ENCODE measurements at places on chromosomes 1 and 21. TPM values are rescaled to one million over a fixed set of nuclear protein-coding genes. Genes with fewer than 3 reads are reported as not detected.
A peak's percentile ranks its signal among the peaks of the same experiment; 100 is the strongest.

DNA sequence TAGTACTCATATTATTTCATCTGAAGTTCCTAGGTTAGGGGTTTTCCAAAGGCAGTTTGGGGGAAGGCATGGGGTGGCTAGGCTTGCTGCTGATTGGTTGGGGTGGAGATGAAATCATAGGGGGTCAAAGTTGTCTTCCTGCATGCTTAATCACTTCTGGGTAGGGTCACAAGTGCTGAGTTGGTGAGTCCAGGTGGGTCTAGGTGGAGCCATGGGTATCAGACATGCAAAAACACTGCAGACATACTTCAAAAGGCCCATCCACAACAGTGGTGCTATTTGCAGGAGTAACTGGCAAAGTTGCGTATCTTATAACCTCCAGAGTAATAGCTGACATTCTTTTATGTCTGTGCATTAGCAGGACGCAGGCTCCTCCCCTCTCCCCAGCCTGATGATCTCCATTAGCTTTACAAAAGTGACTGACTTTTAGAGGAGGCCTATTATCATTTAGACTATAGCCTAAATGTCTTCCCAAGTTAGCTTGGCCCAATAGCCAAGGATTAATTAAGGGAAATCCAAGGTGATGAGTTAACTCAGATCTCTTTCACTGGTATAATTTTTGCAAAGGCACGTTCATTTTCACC lies 374.4 kb upstream of the PRMT6 start:
- no peak for DNase-seq

- DNase-seq, result no peak
Measured at GRCh38 chr1:187816646-187817045, 987.9 kb downstream of the PLA2G4A start.

- DNase-seq, result no peak
Measured at GRCh38 chr1:164773102-164773501, 214.1 kb downstream of the PBX1 start.

GRCh38 chr1:8465013-8465412 lies 147.1 kb downstream of the SLC45A1 start:
- peak; percentile 41 for DNase-seq

Gene SLC35F3
- total RNA-seq, result not detected

DNA sequence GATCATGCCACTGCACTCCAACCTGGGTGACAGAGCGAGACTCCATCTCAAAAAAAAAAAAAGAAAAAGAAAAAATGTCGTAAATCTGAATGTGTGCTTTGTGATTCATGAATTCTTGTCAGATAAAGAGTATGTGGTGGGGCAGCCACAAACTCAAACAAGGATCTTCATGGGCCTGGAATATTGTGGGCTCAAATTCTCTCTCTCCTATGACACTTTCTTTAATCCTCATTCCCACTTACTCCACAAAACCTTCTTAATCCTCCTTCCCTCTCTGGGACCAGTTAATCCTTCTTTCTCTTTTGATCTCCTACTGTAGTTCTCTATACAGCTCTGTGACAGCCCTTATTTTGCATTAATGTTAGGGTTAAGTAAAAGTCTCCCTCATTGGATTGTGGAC lies 112.3 kb downstream of the AK5 start:
- peak; percentile 43 for DNase-seq

- no peak for DNase-seq
Measured at GRCh38 chr1:6014130-6014999, 22.1 kb upstream of the NPHP4 start.

- DNase-seq, result peak; percentile 8
Measured at GRCh38 chr1:92485381-92486250, 1.1 kb downstream of the GFI1 start.

GRCh38 chr1:230248016-230248888 lies 177.9 kb downstream of the PGBD5 start:
- DNase-seq, result no peak

Gene LAMC1
- 564 TPM for total RNA-seq

DNA sequence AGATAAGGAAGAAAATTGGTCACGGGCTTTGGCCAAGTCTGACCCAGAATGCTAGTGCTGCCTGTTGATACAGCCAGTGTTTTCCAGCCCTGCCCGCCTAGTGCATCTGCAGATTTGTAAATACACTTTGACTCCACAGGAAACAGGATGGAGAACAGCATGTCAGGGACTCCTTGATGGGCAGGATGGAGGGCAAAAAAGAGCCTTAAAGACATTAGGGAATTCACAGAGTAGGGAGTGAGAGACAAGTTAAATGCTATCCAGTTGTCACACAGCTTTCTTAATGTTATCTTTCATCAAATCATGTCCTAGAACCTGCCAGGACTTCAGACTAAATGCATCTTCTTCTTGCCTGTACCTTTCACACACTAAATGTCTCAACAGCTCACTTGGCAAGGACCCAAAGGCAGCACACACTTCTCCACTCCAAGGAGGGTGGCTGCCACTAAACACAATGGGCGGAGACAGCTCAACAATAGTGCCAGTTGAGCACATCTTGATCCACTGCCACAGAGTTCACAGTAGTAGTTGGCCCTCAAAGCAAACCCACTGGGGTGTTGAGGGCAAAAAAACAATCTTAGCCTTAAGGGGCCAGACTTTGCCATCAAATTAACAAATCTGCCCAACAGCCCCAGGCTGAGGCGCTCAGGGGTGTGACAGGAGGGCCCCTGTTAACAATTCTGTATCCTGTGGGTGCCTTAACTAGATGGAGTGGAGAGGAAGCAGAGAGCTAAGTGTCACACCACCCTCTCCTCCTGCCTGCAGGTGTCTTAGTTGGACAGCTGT lies 2.7 kb downstream of the HIVEP3 start:
- DNase-seq, result no peak

DNA sequence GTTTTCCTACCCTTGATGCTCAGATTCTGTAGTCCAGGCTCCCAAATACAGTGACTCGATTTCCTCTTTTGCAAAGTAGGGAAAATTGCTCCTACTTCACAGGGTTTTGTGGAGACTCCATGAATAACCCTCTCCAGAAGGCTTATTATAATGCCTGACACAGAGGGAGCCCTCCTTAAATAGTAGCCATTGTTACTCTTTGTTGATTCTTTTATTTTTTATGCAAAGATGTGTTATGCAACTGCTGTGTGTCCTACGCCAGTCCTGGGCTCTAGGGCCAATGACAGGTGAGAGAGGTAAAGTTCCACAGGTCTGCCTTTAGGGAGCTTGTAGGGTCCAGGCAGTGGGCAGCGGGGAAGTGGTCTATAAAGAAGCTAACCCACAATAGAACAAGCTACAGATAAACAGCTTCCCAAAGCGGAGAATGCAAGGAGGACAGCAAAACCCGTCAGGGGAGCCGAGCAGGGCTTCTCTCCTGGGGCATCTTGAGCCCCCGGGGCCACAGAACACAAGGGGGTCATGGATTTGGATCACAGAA lies 1.5 kb downstream of the AADACL3 start:
- no peak for DNase-seq

Gene ALX3
- not detected for total RNA-seq

GRCh38 chr21:26273686-26274313 lies 103.2 kb upstream of the APP start:
- DNase-seq, result no peak

- DNase-seq, result no peak
Measured at GRCh38 chr1:119648620-119649004, 546 bp upstream of the ZNF697 start.

Gene UMODL1
- total RNA-seq, result not detected

Gene STK40
- total RNA-seq, result 12.9 TPM

- DNase-seq, result no peak
Measured at GRCh38 chr21:46061063-46061462, 36.8 kb upstream of the COL6A2 start.

DNA sequence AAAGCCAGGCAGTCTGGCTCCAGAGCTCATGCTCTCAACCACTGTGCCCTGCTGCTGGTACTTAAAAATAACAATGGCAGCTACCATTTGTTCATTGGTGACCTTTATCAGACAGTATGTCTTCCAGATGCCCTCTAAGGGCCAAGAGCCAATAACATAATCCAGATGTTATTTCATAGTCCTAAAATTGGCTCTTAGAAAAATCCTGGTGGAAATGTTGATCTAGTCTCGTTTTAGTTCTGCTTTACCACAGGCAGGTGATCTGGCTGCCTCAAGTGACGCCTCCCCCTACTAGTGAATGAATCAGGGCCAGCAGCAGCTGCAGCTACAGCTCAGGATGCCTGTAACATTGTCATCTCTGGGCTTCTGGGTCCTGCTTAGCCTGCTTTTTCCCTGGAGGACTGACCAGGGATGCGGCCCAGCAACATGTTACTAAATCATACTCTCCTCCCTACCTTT lies 12.6 kb upstream of the HMGN2 start:
- no peak for DNase-seq

DNA sequence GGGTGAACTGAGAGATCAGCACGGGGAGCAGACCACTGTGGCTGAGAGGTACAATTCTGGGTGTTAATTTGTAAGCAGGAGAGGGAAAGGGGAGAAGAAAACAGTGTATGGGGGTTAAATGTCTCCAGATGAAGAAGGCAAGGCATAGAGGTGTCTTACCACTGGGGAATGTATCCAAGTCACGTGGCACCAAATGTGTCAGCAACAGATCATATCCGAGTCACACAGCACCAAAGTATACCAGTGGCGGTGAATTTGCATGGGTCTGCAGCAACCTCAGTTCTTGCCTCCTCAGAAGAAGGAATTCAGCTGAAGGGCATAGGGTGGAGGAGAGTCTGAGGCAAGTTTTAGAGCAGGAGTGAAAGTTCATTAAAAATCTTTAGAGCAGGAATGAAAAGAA lies 21.2 kb upstream of the SYCP1 start:
- DNase-seq, result no peak

DNA sequence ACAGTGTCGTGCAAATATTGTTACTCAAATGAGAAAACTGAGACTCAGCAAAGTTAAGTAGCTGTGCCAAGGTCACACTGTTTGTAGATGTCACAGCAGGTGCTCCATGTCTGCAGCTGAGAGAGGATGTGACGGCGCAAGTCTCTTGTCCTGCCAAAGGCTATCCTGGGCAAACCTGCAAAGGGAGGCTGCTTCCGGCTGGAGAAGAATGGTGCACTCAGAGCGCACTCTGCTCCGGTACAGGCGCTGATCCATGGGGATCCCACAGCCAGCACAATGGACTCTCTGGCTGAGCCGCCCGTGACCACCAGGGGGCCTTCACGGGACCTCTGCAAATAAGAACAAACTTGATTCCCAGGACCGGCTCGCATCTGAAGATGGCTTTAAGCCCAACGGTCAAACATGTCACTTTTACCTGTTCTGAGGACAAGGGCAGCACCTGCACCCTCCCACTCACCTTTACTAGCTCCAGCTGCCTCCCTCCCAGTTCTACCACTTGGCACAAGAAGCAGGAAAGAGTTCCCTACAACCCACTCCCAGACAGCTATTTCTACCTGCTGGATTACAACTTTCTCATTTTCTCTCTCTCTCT lies 21.9 kb downstream of the RD3 start:
- peak; percentile 71 for DNase-seq

DNA sequence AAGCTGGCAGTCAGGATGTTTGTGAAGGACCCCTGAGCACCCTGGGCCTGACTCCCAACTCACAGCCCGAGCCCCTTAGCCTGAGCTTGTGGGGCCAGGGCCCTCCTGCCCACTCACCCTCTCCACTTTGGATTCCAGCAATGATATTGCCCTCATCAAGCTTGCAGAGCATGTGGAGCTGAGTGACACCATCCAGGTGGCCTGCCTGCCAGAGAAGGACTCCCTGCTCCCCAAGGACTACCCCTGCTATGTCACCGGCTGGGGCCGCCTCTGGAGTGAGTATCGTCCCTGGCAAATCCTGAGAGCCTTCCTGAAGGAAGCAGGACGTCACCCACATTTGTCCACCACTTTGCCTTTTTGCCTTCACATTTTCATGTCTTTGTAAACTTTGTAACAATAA lies 5.0 kb downstream of the CTRC start:
- DNase-seq, result no peak

GRCh38 chr1:36134505-36135329 lies 9.7 kb upstream of the COL8A2 start:
- peak; percentile 89 for DNase-seq

DNA sequence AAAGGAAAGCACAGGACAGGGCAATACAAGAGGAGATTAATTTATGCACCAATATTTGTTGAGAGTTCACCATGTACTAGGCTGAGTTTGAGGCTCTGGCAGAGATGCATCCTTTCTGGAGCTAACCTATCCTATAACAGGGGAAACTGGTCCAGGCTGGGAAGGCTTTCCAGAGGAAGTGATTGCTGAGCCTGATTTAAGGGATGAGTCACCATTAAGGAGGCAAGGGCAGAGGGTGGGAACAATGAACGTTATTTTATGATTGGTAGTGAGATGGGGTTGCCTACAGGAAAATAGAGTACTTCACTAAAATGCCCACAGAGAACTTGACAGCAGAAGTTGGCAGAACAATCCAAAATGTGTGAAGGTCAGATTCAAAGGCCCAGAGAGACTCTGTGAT lies 141.4 kb downstream of the PLPP3 start:
- DNase-seq, result peak; percentile 31

GRCh38 chr1:45617618-45618017 lies 6.2 kb downstream of the CCDC17 start:
- DNase-seq, result peak; percentile 33

Gene CFHR4
- not detected for total RNA-seq

Gene CRYAA
- not detected for total RNA-seq

DNA sequence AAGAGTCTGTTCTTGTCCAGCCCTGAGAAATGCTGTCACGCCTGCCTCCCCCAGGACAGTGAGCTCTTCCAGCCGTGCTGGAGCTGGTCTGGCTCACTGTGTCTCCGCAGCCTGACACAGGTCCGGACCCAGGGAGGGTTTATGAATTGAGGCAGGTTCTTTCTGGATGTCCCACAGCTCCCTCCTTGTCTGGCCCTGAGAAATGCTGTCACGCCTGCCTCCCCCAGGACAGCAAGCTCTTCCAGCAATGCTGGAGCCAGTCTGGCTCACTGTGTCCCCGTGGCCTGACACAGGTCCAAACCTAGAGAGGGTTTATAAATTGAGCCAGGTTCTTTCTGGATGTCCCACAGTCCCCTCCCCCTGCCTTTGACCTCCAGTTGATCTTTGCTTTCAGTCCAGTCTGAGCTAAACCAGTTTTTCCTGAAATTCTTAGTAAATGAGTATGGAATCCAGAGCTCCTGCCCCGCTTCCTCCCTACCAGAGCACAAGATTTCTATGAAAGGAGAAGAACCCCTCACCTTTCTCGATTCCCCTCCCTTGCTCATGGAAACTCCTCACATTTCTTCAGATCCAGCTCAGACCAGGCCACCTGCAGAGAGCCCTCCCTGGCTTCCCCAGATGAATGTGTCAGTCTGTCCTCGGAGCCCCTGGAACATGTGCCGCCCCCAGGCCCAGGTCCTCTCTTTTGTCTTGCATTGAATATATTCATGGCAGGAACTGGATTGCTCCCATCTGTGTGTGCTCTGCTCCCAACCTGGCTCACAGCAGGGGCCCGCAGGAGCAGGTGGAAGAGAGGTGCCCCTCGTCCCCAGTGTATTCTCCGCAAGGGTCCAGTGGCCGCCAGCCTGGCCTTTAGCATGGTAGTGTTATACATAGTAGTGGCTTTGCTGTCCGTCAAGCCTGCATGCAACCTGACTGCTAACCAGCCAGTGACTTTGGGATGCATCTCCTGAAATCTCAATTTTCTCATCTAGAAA lies 116.3 kb downstream of the EPHB2 start:
- DNase-seq, result peak; percentile 52
